ENCODE measurements at places on chromosomes 1 and 21.
A peak's percentile ranks its signal among the peaks of the same experiment; 100 is the strongest.

- no peak overlapping the region for H3K4me3 ChIP-seq
- ATAC-seq = no peak
- peaks cover under 1% of the 10 kb centered on the region for H3K4me1 ChIP-seq
- no peaks in the 10 kb centered on the region for H3K36me3 ChIP-seq
- peaks cover 12% of the 10 kb centered on the region for H3K27me3 ChIP-seq
These were observed 5.1 kb downstream of the HOOK1 start for GRCh38 chr1:59819566-59820438.

DNA sequence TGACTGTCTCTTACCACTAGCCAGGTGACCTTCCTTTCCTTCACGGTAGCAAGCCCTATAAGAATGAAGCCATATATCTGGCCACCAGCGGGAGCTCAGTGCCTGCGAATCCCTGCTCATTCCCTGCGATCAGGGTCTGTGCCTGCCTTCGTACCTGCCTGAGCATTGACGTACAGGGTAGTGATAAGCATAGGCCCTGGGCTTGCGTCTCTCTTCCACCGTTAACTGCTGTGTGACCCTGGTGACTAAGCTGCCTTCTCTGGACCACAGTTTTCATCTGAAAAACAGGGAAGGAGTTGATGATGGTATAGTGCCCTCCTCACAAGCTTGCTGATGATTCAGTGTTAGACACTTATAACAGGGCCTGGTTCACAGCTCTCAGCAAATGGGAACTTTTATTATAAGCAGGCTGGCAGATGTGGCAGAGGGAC lies 4.1 kb downstream of the ZC3H12A start:
- H3K4me1 ChIP-seq = peaks cover 72% of the 10 kb centered on the region
- no peak for ATAC-seq
- no peaks in the 10 kb centered on the region for H3K36me3 ChIP-seq
- peak overlapping the region; percentile 80 for H3K4me3 ChIP-seq
- H3K27me3 ChIP-seq = no peaks in the 10 kb centered on the region

DNA sequence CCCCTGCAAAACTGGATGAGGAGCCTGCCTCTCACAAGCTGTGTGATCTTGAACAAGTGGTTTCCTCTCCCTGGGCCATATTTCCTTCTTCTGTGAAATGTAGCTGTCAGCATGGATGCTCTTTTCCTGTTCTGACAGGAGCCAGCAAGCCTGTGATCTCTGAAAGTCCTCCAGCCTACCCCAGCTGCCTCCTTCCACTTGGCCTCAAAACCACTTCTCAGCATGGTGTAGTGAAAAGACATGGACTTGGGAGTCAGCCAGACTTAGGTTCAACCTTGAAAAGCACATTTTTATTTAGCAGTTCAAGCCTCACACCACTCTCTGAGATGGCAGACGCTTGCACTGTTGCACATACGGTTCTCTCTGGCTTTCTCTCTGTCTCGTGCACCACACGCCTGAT lies 292.9 kb upstream of the DUSP10 start:
- H3K36me3 ChIP-seq = no peaks in the 10 kb centered on the region
- no peak overlapping the region for H3K4me3 ChIP-seq
- peaks cover 5% of the 10 kb centered on the region for H3K4me1 ChIP-seq

GRCh38 chr1:218667781-218668516 lies 322.8 kb downstream of the TGFB2 start:
- no peak overlapping the region for H3K27ac ChIP-seq
- no peaks in the 10 kb centered on the region for H3K36me3 ChIP-seq
- H3K4me1 ChIP-seq = peaks cover 19% of the 10 kb centered on the region
- no peaks in the 10 kb centered on the region for H3K27me3 ChIP-seq
- ATAC-seq = no peak
- H3K4me3 ChIP-seq = no peak overlapping the region

DNA sequence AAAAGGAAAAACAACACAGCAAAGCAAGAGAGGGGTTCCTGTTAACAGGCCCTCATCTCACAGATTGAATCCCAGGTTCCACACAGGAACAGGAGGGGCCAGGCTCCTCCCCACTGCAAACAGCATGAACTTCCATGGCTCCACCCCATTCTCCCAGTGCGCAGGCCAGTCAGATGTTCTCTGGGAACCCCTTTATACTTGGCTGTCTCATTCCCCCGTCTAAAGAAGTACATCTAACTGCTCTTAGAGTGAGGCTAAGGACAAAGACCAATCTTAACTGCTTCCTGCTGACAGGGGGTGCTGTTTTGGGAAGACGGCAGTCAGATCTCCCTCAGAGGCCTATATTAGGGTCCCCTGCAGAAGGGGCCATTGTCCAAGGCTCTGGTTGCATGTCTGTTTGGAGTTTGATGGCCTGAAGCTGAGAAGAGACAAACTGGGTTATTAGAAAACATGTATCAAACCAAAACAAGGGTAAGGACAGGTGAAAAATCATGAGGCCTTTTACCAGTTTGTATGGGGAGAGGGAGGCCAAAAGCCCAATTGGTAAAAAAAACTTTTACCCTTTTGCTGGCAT lies 10.5 kb upstream of the NASP start:
- no peaks in the 10 kb centered on the region for H3K27me3 ChIP-seq
- ATAC-seq = no peak
- H3K4me3 ChIP-seq = no peak overlapping the region
- H3K27ac ChIP-seq = no peak overlapping the region
- H3K36me3 ChIP-seq = peaks cover 17% of the 10 kb centered on the region

- no peak overlapping the region for H3K27ac ChIP-seq
- H3K4me1 ChIP-seq = no peaks in the 10 kb centered on the region
- no peak for ATAC-seq
- no peak overlapping the region for H3K4me3 ChIP-seq
- no peaks in the 10 kb centered on the region for H3K27me3 ChIP-seq
- no peaks in the 10 kb centered on the region for H3K36me3 ChIP-seq
These were observed 348.8 kb upstream of the DAB1 start for GRCh38 chr1:57772580-57773195.

DNA sequence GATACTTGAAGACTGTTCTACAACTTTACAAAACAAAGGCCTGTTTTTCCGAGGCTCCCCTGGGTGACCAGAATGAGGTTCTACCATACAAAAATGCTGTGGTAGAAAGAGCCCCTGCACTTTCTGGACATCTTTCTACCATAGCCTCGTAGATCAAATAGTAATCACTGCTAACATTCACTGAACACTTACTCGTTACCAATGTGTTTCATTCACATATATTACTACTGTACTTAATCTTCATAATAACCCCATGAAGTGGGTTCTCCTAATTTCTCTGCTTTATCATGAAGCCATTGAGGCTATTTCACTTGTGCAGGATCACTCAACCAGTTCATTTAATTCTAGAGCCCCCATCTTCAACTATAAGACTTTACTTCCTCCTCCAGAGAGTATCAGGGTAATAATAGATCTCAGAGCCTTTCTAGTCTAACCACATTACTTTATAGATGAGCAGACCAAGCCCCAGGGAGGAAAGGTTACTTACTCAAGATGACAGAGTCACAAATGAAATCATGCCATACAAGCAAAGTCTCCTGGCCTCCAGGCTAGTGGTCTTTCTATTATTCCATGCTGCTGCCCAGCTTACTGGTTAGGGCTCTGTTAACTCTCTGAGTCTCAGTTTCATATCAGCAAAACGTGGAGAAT lies 46.7 kb upstream of the OSBPL9 start:
- no peaks in the 10 kb centered on the region for H3K27me3 ChIP-seq
- no peaks in the 10 kb centered on the region for H3K4me1 ChIP-seq
- H3K36me3 ChIP-seq = no peaks in the 10 kb centered on the region
- no peak overlapping the region for H3K4me3 ChIP-seq
- H3K27ac ChIP-seq = no peak overlapping the region
- ATAC-seq = no peak

GRCh38 chr1:232705815-232706575 lies 76.1 kb upstream of the SIPA1L2 start:
- H3K36me3 ChIP-seq = no peaks in the 10 kb centered on the region
- H3K27ac ChIP-seq = no peak overlapping the region
- ATAC-seq = peak; percentile 77
- no peaks in the 10 kb centered on the region for H3K27me3 ChIP-seq
- no peaks in the 10 kb centered on the region for H3K4me1 ChIP-seq
- H3K4me3 ChIP-seq = no peak overlapping the region

DNA sequence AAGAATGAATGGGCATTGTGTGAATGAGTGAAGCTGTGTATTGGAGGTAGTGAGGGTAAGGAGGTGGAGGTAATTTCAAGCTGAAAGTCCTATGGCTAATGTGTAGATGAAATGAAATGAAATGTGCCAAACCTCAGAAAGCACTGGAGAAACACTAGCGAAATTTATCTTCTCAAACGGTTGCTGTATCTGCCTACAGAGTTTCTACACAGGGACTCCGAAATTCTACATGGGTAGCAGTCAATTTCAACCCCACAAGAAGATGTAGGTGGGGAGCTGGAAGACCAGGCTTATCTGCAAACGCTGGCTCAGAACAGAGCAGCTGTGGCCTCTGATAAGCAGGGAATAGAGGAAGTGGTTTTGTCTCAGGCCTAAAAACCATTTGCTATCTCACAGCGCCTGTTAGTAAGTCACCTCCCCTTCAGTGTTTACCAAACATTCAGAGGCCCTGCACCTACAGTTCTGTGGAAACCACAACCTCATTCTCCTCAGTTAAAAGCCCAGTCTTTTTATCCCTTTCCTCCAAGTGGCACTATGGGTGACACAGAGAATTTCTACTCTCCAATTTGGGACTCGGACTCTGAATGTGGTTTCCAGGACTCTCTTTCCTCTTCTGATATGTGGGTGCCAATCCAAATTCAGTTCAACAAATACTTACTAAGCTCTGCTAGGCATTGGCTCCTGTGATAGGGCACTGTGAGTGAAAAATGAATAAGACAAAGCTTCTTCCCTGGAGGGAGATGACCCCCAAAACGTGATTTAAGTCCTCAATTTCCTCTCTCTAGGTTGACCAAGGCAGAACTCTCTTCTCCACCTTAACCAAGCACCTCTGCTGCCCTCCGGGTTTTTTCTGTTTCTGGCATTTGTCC lies 17.2 kb upstream of the SLAMF6 start:
- no peak for ATAC-seq
- H3K27me3 ChIP-seq = no peaks in the 10 kb centered on the region
- H3K4me1 ChIP-seq = no peaks in the 10 kb centered on the region
- H3K36me3 ChIP-seq = no peaks in the 10 kb centered on the region
- no peak overlapping the region for H3K27ac ChIP-seq

- peaks cover 6% of the 10 kb centered on the region for H3K4me1 ChIP-seq
- ATAC-seq = no peak
- H3K36me3 ChIP-seq = no peaks in the 10 kb centered on the region
- no peaks in the 10 kb centered on the region for H3K27me3 ChIP-seq
- H3K4me3 ChIP-seq = no peak overlapping the region
- H3K27ac ChIP-seq = no peak overlapping the region
These were observed 208.8 kb downstream of the FOXD2 start for GRCh38 chr1:47646676-47647075.

DNA sequence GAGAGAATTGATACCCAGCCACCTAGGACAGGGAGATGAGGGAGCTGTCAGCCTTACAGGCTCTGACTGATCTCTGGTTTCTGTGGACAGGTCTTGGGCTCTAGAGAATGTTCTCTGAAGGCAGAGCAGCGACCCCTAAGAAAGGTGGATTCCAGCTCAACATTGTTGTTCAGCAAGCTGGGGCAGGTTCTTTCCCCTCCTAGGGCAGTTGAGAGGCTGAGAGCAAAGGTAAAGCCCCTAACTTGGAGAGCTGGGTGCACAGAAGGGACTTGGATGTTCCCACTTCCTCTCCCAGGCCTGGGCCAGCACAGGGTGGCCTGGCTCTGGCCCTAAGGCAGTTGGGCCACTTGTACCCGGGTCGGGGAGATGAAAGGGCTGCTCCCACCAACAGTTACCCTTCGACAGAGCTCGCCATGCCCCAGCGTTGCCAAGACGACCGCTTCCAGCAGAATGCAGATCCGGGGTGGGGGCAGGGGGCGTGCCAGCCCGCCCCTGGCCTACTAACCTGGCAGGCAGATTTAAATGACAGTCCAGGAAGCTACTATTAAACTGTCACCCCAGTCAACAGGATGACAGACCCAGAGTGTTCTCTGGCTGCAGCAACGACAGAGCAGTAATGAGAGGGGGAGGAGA lies 31.6 kb downstream of the LRP8 start:
- ATAC-seq = no peak
- H3K4me1 ChIP-seq = no peaks in the 10 kb centered on the region
- H3K27me3 ChIP-seq = no peaks in the 10 kb centered on the region
- H3K4me3 ChIP-seq = no peak overlapping the region

GRCh38 chr1:16187748-16188401 lies 24.6 kb downstream of the ARHGEF19 start:
- peaks cover 18% of the 10 kb centered on the region for H3K27me3 ChIP-seq
- no peaks in the 10 kb centered on the region for H3K36me3 ChIP-seq
- ATAC-seq = peak; percentile 64
- H3K4me1 ChIP-seq = no peaks in the 10 kb centered on the region

DNA sequence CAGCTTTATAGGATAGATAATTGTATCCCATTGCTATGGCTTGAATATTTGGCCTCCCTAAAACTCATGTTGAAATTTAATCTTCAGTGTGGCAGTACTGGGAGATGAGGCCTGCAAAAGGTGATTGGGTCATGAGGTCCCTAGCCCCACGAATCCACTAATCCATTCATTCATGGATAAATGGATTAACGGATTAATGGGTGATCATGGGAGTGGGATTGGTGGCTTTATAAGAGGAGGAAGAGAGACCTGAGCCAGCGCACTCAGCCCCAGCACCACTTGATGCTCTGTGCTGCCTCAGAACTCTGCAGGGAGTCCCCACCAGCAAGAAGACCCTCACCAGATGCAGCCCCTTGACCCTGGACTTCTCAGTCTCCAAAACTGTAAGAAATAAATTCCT lies 32.0 kb downstream of the S100A6 start:
- H3K27me3 ChIP-seq = no peaks in the 10 kb centered on the region
- peaks cover 26% of the 10 kb centered on the region for H3K4me1 ChIP-seq
- no peak for ATAC-seq

DNA sequence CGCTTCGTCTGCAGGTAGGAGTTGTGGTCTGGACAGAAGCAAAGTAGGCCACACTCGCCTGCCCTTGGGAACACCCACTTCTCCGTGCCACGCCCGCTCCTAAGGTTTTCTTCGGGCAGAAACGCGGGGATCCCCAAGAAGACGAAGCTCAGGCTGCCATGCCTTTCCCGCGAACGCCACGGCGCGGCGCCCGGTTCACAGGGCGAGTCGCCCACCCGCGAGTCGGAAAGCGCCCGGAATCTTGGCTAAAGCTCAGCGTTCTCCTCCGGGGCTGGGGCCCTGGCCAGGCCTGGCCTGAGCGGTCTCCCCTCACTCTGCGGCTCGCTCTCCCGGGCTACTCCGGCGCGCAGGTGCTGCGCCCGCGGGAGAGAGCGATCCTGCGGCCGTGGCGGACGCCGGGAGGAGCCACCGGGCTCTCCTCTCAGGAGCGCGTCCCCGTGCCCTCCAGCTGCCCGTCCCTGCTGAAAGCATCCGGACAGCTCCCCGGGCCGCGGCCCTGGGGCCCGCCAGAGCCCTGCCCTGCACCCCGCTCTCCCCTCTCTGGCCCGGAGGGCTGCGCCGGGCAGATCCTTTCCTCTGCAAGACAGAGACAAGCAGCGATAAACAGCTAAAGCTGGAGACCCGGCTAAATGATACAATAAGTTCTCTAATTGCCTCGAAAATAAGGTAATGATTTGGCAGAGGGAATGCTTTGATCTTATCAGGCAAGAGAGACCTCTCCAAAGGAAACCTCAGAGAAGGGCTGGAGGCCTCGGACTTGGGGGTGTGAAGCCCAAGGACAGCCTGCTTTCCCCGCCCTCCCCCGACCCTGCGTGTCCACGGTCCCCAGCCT lies 6.7 kb upstream of the WNT2B start:
- H3K4me1 ChIP-seq = no peaks in the 10 kb centered on the region
- no peaks in the 10 kb centered on the region for H3K36me3 ChIP-seq
- peak overlapping the region; percentile 22 for H3K4me3 ChIP-seq
- peak overlapping the region; percentile 41 for H3K27ac ChIP-seq
- ATAC-seq = peak; percentile 81
